ENCODE measurements at places on chromosomes 2 and 18.

DNA sequence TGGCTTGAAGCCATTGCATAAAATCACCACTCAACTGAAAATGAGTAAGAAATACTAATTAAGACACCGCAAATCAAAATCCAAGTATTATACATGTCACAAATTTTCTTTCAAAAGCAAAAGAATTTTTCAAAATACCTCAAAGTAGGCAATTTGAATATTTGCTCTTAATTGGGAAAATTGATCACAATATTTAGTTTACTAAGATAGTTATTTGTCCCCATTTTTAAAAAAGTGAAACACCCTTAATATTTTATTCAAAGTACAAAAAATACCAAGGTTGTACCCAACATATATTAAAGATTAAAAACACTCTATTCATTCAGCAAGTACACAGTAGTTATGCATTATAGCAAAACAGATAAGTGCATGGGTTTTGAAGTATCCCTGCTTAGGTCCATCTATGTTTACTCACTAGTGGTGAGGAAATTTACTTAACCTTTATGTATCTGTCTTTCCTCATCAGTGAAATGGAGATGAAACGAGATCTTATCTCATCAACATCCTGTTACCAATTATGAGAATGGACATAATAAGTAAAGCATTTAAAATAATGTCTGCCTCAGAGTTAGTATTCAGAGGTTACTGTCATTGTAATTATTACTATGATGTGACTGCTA, 35.1 kb downstream of the VPS54 start:
- no peak for DNase-seq

DNA sequence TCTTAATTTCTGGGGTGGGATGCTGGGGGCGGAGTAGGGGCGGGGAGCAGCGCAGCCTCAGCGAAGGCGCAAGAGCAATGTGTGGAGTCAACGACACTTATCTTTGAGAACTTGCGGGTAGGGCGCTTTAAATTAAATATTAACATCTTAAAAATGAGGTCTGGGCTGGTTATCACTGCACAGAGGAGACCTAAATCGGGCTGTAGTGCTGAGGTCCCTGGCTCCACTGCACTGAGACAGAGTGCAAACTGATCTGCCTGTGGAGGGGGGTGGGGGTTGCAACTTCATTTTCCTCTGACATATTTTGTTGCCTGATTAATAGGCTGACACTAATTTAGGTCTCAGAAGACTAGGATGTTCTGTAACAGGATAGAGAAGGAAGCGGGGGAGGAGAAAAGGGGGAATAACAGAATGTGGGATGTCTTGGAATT, 253.0 kb upstream of the FANCL start:
- DNase-seq: no peak

DNA sequence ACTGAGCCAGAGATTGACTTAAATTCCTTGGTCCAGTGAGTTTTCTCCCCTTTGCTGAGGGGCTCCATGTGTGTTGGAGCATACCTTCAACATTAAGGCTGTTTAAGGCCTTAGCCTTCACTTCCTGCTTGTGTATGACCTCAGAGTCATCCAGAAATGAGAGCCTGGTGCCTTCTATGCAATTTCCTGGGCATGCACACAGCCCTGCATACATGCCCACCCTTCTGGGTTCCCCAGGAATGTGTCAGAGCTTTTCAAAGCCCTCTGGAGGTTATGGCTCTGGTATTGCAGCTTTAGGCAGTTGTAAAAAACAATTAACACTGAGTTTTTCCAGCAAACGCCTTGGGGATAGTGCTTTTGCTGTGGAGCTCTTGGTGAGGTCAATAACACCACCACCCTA, 16.7 kb downstream of the IL1R1 start:
- DNase-seq: no peak

DNA sequence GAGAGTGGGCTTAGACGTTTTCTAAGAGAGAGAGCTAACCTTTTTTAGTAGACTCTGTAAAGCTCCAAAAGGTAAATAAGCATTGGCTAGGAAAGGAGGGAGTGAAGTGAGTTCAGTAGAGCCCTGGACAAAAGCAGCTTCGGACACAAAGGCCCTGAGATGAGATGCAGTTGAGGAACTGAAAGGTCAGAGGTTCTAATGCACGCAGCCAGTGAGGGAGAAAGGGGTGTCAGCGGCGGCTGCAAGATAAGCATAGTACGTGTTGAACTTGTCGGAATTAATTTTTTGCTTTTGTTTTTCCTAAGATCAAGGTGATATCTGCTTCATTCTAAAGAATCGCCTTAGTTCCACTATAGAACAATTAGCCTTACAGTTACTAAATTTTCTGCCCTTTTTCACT, 11.2 kb upstream of the SLC8A1 start:
- DNase-seq: no peak

GRCh38 chr18:67646890-67647289, 130.4 kb upstream of the DSEL start:
- no peak for DNase-seq

- no peak for DNase-seq
These were observed 154.0 kb upstream of the NFATC1 start for GRCh38 chr18:79241755-79242154.

DNA sequence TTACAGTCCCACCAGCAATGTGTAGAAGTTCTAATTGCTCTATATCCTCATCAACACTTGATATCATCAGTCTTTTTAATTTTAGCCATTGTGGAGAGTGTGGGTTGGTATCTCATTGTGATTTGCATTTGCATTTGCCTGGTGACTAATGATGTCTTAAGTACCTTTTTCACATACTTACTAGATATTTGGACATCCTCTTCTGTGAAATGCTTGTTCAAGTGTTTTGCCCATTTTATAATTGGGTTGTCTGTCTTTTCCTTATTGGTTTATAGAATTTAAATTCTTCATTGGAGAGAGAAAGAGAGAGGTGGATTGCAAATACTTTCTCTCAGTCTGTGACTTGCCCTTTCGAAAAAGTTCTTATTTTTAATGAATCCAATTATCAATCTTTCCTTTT, 14.0 kb upstream of the PPP1CB start:
- DNase-seq: no peak

- DNase-seq: no peak
These were observed 403.8 kb upstream of the ID2 start for GRCh38 chr2:8277921-8278571.
